Lower leg skin (tissue), 4 donors: ENCODE measurements at places on chromosomes 5 and 9. TPM values are rescaled to one million over a fixed set of nuclear protein-coding genes. Genes with fewer than 3 reads are reported as not detected.

- DNase-seq: no peak
Measured at GRCh38 chr5:31225118-31225517, 31.6 kb downstream of the CDH6 start.

Gene DBH
- total RNA-seq: not detected

- DNase-seq: no peak
Measured at GRCh38 chr5:111022301-111022700, 49.2 kb upstream of the TSLP start.

Gene C9orf153
- total RNA-seq: 0.63 TPM

DNA sequence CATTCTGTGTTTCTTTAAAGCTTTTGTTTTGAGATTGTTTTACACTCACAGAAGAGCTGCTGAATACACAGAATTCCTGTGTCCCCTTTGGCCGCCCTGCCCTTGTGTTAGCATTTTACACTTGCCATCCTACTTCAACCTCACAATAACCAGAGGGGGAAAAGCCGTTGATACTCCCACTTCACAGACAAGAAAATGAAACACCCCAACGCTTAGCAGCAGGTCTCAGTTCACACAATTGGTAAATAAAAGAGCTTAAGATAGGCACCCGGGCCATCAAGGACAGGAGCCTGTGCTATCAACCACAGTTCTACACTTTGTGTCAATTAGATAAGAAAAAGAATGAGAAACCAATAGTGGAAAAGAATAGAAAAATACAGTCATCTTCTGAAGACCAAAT lies 178.0 kb downstream of the SYK start:
- DNase-seq: peak; percentile 46

Gene SLC34A3
- total RNA-seq: not detected

Gene NR5A1
- not detected for total RNA-seq

Gene KIF12
- total RNA-seq: 5.3 TPM

DNA sequence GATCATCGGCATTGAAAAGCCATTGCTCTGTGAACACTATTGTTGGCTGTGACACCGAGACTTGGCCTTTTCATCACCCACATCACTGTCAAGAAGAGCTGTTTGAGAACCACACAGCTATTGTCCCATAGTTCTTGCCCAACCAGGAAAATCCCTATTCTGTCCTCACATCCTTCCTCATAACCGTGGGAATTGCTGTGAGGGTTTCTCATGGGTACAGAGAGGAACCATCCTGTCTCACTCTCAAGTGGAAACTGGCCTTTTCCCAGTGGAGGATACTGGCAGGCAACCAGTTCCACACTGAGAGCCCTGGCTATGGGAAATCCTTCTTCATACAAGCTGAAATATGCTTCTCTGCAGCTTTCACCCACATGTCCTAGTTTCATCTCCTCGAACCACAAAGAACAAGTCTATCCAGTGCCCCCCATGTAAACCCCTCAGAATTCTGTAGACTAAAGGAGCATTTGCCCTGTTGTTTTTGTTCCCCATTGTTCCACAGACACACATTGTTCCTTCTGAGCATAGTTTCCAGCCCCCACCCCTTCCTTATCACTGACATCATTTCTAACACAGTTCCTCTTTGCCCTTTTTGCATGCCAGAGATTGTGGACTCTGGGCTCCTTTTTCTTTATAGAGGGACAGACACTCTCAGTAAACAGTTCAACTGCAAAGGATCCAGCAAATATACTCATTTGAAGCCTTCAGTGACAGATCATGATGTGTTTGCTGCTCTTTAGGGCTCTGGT lies 57.8 kb upstream of the C5orf46 start:
- no peak for DNase-seq

Gene ZNF883
- 0.27 TPM for total RNA-seq

Gene PCDHGA7
- 2.5 TPM for total RNA-seq

GRCh38 chr5:40652441-40653220 lies 27.1 kb upstream of the PTGER4 start:
- no peak for DNase-seq

Gene ARID3C
- not detected for total RNA-seq

Gene LCN1
- not detected for total RNA-seq

Gene IFNA21
- total RNA-seq: not detected

GRCh38 chr5:111795142-111795541 lies 38.1 kb upstream of the NREP start:
- no peak for DNase-seq

DNA sequence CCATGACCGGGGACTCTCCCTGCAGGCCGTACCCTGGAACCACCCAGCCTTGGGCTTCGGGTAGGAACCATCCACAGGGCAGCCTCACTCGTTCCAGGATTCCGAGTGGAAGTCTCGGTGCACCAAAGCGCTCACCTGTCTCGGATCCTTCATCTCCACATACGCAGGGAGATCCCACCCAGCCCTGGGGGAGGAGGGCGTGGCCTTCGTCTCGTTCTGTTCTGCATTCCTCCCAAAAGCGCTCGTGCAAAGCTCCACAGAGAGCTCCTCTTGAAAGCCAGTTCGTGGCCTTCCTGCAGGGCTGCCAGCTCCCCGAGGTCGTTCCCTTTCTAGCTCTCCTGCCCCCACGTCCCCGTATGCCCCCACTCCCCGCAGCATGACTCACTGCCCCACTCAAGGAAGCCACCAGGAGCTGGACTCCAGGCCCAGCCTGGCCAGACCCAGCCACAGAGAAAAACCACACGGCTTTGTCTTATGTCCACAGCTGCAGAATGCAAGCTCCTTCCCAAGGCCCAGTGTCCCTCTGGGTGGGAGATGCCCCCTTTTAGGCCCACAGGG lies 65.0 kb upstream of the SARDH start:
- no peak for DNase-seq

GRCh38 chr5:176875014-176875550 lies 24.1 kb downstream of the HK3 start:
- no peak for DNase-seq

Gene PNPLA7
- 29.1 TPM for total RNA-seq

GRCh38 chr9:116499986-116500871 lies 186.9 kb upstream of the TRIM32 start:
- no peak for DNase-seq

Gene GDNF
- total RNA-seq: 0.61 TPM

DNA sequence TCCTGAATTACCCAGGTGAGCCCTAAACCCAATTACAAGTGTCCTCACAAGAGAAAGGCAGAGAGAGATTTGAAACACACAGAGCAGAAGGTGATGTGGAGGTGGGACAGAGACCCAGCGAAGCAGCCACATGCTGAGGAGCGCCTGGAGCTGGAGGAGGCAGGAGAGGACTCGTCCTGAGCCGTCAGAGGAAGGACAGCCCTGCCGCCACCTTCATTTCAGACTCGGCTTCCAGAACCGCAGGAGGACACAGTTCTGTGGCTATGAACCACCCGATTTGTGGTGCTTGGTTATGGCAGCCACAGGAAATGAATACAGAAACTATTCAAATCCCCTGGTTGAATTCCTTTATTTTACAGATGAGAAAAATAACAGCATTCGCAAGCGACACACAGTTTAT lies 16.4 kb upstream of the FBP1 start:
- no peak for DNase-seq

Gene CATSPER3
- total RNA-seq: not detected

Gene PLPP6
- 15.4 TPM for total RNA-seq

Gene PCDHB15
- total RNA-seq: 0.46 TPM

Gene WHRN
- 8.7 TPM for total RNA-seq

- DNase-seq: no peak
Measured at GRCh38 chr5:180387798-180388197, 34.7 kb upstream of the GFPT2 start.

Gene SLCO4C1
- total RNA-seq: 1.3 TPM

DNA sequence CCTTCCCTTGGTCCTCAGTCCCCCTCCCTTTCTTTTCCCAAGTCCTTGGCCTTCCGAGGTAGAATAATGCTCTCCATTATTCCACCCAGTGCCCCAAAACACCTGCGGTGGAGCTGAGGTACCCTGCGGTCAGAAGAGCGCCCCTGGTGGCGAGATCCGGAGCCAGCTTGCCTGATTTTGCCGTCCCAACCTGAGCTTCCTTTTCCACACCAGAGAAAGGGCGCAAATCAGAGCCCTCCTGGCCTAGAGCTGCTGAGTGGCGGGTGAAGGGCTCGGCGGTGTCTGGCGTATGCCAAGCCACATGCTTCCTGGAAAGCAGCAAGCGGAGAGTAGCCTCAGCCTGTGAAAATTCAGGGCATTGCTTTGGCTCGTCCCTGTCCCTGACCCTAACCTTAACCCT lies 21.1 kb upstream of the CARTPT start:
- DNase-seq: no peak

- DNase-seq: no peak
Measured at GRCh38 chr9:134267881-134268724, 58.2 kb upstream of the RXRA start.

DNA sequence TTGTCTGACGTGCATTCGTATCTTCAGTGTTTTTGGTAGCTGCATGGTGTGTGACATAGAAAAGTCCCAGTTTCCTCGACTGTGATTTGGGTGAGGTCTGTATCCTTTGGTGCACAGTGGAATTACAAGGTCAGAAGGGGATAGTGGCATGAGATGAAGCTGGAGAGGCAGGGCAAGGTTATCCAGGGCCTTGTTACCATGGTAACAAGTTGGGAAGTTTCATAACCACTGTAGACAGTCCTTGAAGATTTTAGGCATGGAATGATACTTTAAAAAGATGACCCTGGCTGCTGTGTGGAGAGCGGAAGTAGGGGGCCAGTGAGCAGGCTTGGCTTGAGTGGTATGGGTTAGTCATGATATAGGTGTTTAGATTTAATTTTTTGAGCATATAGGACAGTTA lies 11.9 kb downstream of the EHMT1 start:
- DNase-seq: no peak

DNA sequence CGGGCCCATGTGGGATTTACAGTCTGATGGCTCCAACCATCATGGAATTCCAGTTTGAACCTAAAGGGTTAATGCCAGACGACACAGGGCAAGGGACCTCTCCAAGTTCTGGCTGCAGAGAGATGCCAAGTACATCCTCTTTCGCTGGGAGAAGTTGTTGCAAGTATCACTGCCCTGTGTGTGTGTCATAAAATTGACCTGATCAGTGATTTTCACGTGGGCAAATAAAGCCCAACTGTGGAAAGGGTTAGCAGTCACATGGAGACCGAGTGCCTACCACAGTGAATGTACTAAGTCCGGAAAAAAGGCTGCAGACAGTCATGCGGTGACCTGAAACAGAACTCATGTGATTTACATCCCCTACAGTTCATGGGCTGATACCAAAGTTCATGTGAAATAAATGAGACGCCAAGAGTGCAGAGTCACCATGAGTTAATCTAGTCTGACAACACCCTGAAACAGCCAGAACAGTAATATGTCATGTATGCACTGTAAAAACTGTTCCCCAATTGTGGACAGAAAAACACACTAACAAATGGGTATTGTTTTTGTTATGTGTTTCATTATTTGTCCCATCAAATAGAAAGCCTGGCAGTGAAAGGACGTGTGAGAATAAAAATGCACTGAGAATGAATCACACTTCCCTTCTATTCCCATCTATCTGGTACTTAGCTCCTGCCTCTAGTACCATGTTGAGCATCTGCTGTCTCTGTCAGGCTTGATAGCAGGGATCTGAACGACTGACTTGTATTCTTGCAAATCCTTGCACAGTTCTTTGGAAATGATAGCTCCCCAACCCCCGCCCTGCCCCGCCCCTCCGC lies 115.7 kb downstream of the SUSD1 start:
- DNase-seq: no peak

Gene CNOT8
- total RNA-seq: 66.7 TPM

Gene MYMK
- not detected for total RNA-seq

DNA sequence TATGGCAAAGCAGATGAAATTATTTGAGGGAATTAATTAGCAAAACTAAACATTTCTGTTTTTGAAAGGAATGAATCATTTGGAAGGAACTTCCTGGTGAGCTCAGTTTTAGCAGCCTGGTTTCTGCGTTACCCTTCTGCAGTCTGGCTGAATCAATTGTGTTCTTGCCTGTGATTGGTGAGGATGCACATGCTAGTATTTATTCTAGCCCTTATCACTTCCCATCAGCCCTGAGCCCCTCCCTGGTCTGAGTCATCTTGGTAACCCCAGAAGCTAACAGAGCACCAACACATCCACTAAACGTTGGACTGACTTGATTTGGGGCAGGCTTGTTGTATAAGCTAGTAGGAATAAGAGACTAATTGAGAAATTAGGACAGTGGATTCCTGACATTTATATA lies 6.6 kb downstream of the TJP2 start:
- peak; percentile 67 for DNase-seq

Gene PITX1
- 0.25 TPM for total RNA-seq

Gene HTR4
- 0.25 TPM for total RNA-seq

Gene MARCHF6
- 71.4 TPM for total RNA-seq

Gene CAMSAP1
- total RNA-seq: 32.2 TPM

GRCh38 chr9:69442486-69442885 lies 117.5 kb downstream of the ENTREP1 start:
- DNase-seq: no peak

GRCh38 chr5:135193213-135194125 lies 159.4 kb upstream of the PITX1 start:
- DNase-seq: peak; percentile 75

DNA sequence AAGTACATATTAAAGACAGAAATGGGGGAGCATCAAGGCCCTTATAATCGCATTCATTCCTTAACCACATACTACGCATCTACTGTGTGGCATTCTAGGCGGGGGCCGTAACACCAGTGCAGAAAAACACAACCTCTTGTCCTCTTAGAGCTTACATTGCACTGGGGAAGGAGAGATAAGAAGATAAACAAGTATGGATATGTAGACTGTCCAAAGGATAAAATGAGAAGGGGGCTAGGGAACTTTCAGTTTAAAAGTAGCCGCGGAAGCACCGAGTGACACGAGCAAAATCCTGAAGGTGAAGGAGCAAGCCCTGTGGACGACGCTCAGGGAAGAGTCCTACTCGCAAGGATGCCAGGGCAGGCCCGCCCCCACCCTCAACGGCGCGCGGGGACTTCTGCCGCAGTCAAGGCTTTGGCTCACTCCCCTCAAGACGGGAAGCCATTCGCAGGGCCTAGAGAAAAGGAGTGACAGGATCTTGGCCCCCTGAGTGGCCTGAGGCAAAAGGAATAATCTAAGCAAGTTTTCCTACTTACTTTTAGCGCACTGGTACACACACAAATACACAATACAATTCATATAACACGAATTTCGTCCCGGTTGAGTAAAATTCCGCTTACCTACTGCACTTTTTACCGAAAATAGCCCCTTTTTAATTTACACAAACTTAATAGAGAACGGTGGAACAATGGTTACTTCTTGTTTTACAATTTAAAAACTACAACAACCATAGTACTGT lies 1.3 kb upstream of the NIPBL start:
- peak; percentile 56 for DNase-seq

GRCh38 chr5:10552183-10553143 lies 11.4 kb upstream of the ANKRD33B start:
- no peak for DNase-seq
